HT1080 (cell line): ENCODE measurements at places on chromosomes 12 and 14.

GRCh38 chr14:105375635-105376057 lies 22.7 kb upstream of the TEX22 start:
- DNase-seq: peak; percentile 43

- no peak for DNase-seq
Observed at GRCh38 chr12:13075118-13075480, 28.4 kb downstream of the GSG1 start.

GRCh38 chr12:114628199-114628598 lies 55.8 kb downstream of the TBX3 start:
- DNase-seq: no peak

DNA sequence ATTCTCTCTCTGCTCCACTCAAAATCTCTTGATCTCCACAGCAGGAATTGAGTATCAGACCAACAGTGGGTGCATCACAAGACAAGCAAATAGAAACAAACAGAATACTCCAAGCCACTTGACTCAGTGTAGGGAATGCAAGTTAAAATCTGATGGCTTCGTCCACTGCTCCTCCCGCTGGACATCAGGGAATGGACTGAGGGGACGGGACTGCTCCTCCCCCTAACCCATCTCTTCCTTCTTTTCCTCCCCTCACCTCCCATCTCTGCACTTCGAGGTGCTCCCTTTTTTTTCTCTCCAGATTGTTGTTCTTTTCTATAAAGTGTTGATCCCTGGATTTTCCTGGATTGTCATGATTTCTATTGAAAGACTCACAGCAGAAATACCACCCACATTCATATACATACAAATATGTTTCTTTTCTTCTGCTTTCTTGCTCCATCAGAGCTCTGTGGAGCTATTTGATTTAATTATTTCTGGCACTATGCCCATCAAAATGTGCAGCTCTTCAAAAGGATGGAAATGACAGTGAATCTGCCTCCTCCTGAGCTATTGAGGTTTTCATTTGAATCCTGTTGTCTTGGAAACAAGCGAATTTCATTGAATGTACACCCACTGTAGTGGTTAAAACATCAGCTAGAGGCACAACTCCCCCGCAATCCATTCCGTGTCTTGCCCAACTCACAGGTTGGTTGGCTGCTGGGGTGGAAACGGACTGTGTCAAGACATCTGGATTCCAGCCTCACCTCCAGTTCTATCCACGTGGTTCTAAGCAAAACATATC lies 199.7 kb downstream of the SPTSSA start:
- no peak for DNase-seq

DNA sequence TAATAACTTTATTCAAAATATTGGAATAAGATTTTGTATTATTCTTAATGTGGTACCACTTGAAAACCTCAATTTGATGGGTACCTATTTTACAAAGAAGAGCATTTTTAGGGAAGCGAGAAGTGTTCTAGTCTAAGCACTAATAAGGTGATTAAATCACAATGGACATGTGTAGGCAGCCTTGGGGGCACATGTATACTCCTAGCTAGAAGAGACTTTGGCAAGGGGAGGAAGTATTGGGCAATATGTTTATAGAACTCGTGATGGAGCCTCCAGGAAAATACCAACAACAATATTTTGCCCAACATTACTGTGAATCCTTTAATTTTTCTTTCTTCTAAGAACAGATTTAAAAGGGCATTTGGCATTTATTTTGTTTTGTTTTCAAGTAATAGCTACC lies 280.3 kb downstream of the ADAMTS20 start:
- no peak for DNase-seq

- DNase-seq: no peak
Observed at GRCh38 chr14:58367296-58367695, 28.4 kb upstream of the TOMM20L start.

DNA sequence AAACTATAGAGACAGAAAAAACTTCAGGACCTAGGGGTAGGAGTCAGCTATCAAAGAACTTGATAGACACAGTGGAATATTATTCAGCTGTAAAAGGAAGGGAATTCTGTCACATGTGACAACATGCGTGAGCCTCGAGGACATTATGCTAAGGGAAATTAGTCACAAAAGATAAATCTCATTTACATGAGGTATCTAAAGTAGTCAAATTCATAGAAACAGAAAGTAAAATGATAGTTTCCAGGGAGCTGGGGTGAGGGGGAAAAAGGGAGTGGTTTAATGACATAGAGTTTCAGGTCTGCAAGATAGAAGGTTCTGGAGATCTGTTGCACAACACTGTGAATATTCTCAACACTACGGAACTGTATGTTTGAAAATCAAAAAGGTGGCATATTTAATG lies 50.0 kb upstream of the PRIMA1 start:
- DNase-seq: no peak

- DNase-seq: no peak
Observed at GRCh38 chr14:34502545-34503225, 36.8 kb downstream of the EAPP start.

DNA sequence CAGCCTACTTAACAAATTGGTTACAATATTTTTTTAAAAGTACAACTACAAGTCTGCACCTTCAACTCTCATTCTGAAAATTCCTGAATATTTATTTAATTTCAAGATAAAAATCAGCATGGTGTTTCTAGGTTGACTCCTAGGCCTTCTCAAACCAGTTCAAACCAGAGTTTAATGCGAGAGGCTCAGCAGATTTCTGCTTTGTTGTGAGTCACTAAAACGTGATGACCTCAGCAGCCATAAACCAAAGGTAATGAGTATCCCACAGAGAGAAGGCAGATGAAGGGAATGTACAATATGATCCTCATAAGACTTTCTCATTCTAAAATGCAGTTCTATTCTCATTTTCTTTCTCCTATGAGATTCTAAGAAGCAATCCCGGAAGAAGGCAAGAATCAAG lies 1.5 kb downstream of the PRDM4 start:
- peak; percentile 88 for DNase-seq

- no peak for DNase-seq
Observed at GRCh38 chr14:96096639-96097610, 57.8 kb downstream of the C14orf132 start.

DNA sequence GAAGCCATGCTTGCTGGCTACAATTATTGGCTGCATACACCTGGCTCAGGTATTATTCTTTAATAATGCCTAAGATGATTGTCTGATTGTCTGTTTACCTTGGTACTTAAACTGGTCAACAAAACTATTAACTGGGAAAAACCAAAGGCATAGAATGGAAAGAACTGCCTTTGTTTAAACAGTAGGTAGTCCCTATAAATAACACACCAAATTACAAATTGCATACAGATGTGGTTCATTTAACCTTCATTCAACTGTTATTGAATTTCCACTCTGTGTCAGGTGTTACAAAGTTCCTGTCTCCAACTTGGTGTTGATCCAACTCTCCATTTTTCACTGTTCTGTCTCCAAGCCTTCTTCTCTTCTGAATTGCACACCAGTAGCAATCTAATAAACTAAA lies 79.8 kb upstream of the FSCB start:
- DNase-seq: no peak

DNA sequence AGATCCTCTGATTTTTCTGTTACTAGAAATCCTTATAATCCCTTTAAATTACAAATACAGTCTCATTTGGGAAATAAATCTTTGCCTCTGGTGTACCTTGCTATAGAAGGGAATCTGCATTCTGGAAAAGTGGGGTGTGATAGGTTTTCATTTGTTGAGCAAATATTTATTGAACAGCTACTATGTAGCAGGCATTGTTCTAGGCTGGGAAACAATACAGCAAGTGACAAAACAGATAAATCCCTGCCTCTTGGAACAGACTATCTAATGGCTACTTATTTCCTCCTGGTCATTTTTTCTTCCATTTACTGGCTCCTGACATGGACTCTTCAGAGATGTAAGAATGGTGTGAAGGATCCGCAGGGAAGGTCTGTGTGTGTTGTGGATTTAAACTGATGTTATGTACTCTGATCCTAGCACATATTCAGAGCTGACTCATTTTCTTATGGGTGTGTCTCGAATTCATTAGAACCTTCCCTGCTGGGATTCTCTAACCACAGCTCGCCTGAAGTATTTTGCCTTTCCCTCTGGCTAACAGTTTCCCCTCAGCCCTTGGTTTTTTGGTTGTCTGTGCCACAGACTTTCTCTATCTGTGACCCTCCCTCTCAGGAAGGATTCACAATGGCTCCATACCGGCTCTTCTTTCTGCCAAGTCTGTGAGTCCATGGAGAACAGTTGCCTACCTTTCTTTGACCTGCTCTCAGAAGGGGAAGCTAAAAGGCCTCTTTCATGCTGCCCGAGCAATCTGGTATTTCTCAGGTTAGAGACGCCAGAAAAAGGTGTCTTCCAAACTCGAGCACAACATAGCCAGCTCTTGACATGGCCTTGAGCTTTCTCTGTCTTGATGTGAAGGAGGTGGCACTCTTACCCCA lies 53.7 kb downstream of the TMTC2 start:
- peak; percentile 89 for DNase-seq

- peak; percentile 6 for DNase-seq
Observed at GRCh38 chr12:101707131-101707782, 9.8 kb downstream of the CHPT1 start.

DNA sequence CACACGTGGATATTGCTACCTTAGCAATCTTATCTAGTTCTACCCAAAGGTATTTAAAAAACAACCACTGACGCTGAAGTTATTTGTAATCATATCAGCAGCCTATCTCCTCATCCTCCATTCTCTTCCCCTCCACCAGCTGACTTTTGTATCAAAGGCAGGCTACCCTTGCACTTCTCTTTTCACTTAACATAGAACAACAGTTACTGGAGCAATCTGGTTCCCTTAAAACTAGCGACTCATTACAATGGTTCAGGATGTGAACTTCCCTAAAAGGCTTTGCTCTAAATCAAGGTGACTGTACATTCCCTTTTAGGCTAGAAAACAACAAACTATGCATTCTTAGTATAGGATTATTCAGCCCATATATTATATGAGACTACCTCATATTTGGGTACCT lies 404.7 kb downstream of the APAF1 start:
- no peak for DNase-seq

DNA sequence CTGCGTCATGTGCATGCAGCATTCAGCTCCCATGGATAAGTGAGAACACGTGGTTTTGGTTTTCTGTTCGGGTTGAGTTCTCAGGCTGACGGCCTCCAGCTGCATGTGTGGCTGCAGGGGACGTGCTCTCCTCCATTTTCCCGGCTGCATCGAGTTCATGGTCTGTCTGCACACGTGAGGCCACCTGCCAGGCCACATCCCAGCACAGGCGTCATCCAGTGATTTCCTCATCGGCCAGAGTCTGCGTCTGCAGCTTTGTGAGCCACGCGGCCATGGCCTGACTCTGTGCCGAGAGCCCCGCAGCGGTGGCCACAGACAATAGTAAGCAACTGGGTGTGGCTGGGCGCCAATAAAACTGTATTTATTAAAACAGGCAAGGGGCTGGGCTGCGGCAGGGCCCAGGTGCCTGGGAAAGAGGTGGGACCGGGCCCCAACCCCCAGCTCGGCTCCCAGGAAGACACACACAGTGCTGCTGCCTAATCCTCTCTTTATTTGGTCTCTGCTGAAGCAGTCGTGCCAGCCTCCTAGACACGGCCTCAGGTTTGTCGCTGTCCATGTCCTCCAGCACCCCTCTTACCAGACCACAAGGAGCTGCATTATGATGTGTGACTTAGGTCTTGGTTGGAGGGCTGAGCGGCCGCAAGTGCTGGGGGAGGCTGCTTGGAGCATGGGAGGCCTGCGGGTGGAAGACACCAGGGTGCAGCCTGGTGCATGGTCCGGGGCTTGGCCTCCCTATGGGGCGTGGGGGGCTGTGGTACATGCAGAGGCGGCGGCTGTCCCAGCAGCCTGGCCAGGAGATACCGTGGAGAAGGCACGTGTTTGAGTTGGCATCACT lies 52.0 kb downstream of the NOC4L start:
- no peak for DNase-seq

GRCh38 chr12:74317078-74317601 lies 220.5 kb upstream of the ATXN7L3B start:
- peak; percentile 57 for DNase-seq
